Inflammatory macrophage treated with lipopolysaccharide for 1 hour (primary cell): ENCODE measurements at places on chromosomes 2 and 18.

- no peak for DNase-seq
Observed at GRCh38 chr2:69645031-69645431, 1.5 kb upstream of the AAK1 start.

- DNase-seq, result no peak
Observed at GRCh38 chr2:11481426-11481788, 15.4 kb upstream of the E2F6 start.

DNA sequence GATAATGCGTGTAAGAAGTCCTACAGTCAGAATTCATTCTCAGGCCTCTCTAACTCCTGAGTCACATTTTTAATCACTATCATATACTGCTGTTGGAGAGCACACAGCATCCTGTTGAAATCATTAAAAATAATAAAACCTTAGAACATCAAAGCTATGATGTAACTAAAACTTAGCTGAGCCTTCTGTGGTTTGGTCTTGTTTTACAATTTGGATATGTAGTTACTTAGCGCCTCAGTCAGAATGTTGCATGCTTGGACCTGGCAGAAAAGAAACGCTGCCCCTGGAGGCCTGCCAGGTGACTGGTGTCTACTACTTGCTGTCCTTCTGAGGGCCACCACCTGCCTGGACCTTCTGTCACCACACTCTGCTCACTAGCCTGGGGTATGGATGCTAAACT, 261.1 kb upstream of the RASGRP3 start:
- DNase-seq, result no peak

GRCh38 chr2:8087480-8087840, 594.4 kb upstream of the ID2 start:
- DNase-seq, result no peak

DNA sequence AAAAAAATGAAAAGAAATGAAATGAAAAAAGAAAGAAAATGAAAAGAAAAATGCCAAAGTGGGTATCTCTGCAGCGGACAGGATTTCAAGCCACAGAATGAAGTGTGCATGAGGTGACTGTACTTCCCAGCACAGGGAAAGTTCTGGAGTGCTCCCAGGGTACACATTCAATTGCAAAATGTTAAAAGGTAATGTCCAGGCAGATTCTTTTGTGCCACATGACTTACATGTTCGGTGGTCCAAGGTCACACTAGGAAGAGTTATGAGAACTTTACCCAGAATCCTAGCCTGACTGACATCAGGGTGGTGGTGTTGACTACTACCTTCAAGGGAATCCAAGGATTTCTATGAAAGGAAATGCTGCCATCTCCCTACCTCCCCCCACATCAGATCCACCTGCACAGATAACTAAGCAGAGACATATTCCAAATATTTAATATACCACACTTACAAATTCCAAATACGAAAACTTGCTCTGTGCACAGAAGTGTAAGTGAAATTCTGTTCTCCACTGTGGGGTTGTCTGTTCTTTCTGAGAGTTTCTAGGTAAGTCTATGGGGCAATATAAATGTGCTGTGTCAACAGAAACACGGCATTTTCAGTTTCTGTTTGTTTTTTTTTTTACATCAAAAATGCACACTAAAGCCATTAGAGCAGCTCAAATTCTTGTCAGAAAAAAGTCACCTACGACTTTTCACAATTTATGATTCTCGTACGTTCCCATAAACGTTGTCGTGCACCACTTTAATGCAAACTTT, 56.6 kb downstream of the CABYR start:
- DNase-seq, result no peak

DNA sequence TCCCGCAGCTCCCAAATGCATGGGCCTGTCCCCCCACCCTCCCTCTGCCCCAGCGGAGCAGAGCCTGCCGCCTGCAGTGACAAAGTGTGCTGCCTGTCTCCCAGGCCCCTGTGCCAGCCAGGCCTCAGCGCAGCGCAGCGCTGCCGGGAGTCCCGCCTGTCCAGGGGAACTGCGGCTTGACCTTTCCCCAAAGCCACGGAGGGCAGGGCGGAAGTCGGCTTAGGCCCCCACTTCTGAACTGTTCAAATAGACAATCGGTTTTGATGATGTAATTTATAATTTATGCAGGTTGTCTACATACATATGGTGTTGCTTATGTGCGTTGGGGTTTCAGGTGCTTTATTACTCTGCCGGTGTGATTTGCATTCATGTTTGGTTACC, 7.1 kb downstream of the GBX2 start:
- no peak for DNase-seq

DNA sequence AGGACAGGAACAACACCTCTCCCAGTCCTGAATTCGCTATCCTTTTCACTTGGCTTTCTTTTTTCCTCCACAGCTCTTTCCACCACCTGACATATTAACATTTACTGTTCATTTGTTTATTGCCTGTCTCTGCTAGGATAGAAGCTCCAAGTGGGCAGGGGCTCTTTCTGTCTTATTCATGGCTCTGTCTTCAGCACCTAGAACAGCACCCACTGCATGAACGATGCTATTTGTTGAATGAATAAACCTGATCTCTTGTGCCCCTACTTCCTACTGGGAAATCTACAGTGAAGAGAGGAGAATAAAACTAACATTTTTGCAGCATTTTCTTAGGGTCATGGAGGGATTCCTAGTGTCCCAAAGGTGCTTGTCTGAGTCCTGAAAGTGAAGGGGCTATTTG, 24.4 kb upstream of the GAREM2 start:
- DNase-seq, result no peak

GRCh38 chr2:234211797-234212196, 161.3 kb downstream of the SPP2 start:
- DNase-seq, result no peak

GRCh38 chr18:75116165-75116564, 92.8 kb downstream of the PTGR3 start:
- DNase-seq, result no peak

GRCh38 chr18:36711813-36712444, 116.9 kb downstream of the TPGS2 start:
- no peak for DNase-seq

GRCh38 chr18:41853280-41853679, 101.8 kb upstream of the PIK3C3 start:
- no peak for DNase-seq

DNA sequence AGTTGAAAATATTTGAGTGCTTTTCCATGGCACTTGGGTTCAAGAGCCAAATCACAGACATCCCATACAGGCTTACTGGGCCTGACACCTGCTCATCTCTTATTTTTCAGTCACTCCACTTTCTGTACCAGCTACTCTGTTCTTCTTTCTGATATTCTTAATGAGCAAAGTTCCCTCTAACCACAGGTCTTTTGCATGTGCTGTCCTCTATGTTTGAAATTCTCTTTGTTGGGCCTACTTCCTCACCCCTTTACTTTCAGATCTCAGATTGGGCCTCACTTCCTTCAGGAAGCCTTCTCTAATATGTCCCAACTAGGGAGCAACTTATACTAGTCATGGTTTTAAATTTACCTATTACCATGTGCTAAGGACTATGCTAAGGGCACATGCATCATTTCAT, 81.8 kb upstream of the RBMS1 start:
- no peak for DNase-seq

- DNase-seq, result no peak
Observed at GRCh38 chr2:214737188-214737587, 72.3 kb downstream of the BARD1 start.

- no peak for DNase-seq
Observed at GRCh38 chr18:11962597-11962996, 18.7 kb upstream of the IMPA2 start.

GRCh38 chr2:132443106-132443505, 26.5 kb downstream of the GPR39 start:
- no peak for DNase-seq

- DNase-seq, result peak; percentile 63
Observed at GRCh38 chr2:152433289-152433688, 98.3 kb downstream of the FMNL2 start.

DNA sequence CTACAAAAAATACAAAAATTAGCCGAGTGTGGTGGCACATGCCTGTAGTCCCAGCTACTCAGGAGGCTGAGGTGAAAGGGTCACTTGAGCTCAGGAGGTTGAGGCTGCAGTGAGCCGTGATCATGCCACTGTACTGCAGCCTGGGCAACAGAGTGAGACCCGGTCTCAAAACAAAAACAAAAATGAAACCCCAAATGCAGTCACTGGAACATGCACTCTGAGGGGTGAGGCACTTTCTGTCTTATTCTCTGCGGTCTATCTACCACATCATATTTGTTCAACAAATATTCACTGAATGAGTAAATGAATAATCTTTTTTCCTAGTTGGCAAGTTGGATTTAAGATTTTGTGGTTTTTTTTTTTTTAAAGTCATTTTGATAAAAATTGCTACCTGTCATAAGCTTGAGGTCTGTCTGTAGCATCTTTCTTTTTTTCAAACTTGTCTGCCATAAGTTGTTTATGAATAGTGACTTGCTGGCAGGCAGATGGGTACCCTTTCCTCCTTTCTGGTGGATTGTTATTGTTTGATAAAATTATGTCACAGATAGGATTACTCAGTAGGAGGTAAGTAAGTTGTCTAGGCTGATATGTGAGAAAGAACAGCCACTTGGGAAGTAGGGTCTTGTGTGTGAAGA, 11.8 kb downstream of the CHRNA1 start:
- DNase-seq, result no peak

- no peak for DNase-seq
Observed at GRCh38 chr18:14965553-14965952, 217.6 kb downstream of the ANKRD30B start.

GRCh38 chr2:40760071-40760666, 308.3 kb upstream of the SLC8A1 start:
- DNase-seq, result peak; percentile 81

DNA sequence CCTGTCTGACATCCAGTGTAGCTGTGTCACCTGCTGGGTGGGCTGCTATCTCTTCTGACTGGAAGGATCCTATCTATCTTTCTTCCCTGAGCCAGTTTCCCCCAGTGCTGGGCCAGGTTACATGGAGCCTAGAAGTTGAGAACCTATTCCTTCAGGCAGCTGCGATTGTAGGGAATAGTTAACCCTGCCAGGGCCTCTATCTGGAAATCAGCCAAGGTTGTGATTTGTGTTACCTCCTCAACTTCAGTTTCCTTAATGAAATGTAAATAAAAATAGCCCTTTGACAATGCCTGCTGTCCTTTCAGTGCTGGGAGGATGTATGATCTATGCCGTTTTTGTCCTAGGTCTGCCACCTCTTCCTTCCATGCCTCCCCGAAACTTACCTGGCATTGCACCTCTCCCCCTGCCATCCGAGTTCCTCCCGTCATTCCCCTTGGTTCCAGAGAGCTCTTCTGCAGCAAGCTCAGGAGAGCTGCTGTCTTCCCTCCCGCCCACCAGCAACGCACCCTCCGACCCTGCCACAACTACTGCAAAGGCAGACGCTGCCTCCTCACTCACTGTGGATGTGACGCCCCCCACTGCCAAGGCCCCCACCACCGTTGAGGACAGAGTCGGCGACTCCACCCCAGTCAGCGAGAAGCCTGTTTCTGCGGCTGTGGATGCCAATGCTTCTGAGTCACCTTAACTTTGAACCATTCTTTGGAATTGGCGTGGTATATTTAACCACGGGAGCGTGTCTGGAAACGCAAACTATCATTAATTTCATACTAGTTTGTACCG, 36.6 kb downstream of the GORASP2 start:
- DNase-seq, result no peak

DNA sequence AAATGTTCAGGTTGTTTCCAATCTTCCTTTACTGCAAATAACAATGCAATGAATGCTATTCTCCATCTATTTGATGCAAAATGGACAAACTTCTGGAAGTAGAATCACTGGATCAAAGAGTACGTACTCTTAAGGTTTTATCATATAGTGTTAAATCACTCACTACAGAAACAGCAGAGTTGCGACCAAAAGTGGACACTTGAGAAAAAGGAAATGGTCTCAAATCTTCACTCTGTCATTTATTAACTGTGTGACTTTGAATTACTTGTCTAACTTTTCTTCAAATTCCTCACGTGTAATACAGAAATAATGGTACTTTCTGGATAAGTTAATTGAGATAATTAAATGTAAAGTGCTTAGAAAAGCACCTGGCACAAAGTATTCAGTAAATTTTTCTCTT, 78.1 kb downstream of the CERKL start:
- DNase-seq, result no peak

DNA sequence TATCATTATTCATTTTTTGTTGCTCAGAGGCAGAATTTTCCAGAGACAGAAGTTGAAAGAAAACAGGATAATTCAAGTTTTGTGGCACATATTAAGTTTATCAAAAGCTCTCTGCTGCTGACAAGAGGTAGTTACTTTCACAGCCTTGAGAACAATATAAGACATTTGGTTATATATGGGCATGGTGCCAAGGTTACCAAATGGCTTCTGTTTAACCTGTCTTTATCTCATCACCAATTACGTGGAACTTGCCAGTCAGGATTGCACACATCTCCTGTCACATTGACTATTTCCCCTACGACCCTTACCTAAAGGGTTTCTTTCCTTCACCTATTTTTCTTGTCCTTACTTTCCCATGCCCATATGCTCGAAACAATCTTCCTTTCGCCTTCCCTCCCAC, 35.9 kb downstream of the KLF7 start:
- no peak for DNase-seq
